ENCODE measurements at places on chromosomes 4 and X.

DNA sequence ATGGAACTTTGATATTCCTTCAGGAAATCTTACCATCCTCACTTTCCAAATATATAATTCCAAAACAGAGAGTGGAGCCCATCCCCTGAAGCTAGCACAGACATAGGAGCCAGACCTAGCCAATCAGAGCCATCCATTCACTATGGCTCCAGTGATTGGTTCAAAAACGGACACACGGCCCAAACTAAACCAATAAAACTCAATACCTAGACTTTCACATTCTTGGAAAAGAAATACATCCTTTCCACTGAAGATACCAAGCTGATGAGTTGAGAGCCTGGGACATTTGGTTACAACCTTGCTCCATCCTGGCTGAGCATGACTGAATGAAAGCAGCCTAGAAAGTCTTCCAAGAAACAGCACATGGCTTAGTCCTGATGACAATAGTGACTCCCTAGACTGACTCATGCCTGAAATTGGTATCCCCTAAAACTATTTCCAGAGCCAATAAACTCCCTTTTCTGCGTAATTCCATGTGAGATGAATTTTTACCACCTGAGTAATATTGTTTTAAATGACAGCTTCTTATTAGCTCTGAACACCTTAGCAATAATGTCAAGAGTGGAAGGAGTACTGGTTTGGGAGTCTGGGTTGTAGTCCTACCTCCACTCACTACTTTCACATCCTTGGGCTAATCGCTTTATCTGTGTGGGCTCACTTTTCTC is 189.6 kb upstream of the LNX1 start:
- DNase-seq: no peak

DNA sequence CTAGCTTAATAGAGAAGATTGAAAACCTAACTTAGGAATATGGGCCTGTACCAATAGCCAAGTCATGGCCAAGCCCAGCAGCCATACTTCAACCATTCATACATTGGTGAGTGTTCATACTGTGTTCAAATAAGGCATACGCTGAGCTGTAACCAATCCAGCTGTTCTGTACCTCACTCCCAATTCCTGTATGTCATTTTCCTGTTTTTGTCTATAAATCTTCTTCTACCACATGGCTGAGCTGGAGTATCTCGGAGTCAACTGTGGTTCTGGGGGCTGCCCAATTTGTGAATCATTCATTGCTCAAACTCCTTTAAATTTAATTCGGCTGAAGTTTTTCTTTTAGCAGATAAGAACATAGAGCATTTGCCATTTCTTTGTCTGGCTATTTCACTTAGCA is 195.3 kb upstream of the ANKRD50 start:
- no peak for DNase-seq

- DNase-seq: no peak
These were observed 370.7 kb downstream of the GRIA2 start for GRCh38 chr4:157591245-157591644.

DNA sequence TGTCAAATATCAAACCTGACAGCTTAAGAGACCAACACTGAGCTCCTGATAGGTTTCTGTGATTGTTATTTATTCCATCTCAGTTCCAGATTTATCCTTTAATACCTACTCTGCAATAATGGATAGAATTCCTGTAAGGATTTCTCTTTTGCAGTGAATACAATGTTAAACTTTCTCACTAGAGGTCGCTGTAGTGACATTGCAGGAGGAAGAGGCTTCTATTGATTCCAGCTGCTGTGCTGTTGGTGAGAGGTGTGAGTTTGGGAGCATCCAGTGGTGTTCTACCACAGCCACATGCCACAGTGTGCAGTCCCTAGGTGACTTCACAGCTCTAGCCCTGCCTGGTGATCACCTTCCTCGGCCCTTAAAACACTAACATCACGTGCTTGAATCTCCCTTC is 34.6 kb upstream of the DCAF8L2 start:
- no peak for DNase-seq

- DNase-seq: no peak
These were observed 85.6 kb downstream of the SLIT2 start for GRCh38 chr4:20337261-20337664.

- no peak for DNase-seq
These were observed 155.5 kb downstream of the INPP4B start for GRCh38 chr4:142690406-142691163.

DNA sequence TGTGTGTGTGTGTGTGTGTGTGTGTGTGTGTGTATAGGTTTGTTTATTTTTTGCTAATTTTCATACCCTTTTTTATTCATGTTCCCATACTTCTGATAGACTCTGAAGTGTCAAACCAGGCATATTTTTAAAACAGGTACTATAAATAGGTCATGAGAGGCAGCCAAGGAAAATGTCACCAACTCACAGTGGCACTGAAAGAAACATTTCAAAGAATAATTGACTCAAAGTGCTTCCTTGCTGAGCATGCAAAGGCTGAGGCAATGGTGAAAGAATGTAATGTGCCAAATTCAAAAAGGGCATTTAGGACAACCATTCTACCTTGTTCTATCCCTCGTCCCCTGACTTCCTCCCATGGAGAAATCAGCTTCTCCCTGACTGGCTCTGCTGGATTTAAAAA is 95.5 kb downstream of the EIF4E start:
- no peak for DNase-seq

DNA sequence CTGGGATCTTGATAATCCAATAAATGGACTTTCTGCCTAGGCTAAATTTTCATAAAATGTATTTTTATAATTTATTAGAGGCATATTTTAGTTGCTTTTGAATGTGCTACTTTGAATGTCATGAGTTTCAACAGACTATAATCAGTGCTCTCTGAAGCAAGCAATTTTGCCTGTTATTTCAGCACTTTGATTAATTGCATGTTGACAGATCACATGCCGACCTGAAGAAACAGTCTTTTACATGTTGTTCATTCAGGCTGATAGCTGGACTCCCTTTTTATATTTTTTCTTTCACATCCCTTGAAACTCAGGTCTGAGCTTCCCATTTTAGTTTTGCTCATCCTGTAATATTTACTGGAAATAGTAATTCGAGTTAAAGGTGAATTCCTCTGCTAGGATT is 341.0 kb downstream of the NAP1L3 start:
- no peak for DNase-seq

GRCh38 chr4:110501826-110502225 is 25.9 kb downstream of the ENPEP start:
- no peak for DNase-seq

DNA sequence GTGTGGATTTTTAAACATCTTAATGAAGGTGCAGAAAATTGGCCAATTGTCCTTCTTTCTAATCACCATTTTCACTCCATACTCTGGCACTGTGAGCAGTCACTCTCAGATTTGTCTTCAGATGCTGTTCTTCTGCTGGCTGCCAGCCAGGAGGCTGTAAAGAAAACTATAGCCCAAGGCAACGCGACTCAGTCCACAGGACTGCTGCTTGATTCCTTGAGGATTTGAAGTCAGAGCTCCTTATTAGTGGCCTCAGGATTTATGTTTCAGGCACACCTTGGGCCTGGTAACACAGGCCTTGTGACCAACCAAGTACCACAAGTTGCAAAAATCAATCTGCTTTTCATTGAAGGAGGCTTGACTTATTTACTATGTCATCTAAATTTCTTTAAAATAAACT is 342.6 kb downstream of the GPM6A start:
- no peak for DNase-seq

GRCh38 chr4:56229947-56230346 is 157.3 kb downstream of the AASDH start:
- no peak for DNase-seq

- DNase-seq: no peak
These were observed 139.9 kb downstream of the CPXCR1 start for GRCh38 chrX:88886908-88887307.

DNA sequence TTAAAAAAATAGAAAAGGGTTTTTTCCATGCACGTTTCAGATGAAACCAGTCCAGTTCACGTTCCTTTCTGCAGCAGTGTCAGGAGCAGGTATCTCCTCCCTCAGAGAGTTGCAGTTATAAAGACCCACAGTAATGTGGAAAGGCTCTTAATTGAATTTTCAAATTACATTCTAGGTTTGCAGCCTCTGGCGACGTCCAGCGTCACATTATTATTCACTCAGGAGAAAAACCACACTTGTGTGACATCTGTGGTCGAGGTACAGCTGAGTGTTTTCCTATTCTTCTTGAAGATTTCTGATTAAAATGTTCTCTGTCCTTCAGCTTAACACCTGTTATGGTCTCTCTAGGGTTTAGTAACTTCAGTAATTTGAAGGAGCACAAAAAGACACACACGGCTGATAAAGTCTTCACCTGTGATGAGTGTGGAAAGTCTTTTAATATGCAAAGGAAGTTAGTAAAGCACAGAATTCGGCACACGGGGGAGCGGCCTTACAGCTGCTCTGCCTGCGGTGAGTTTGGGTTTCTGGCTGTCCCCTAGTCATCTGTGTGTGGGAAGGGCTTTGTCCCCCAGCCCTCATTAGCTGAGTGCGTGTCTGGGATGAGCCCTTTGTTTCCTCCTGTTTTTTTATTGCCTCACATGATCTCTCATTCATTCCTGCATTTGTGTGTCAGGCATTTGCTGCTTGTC is 25.6 kb downstream of the ZBTB49 start:
- DNase-seq: no peak

DNA sequence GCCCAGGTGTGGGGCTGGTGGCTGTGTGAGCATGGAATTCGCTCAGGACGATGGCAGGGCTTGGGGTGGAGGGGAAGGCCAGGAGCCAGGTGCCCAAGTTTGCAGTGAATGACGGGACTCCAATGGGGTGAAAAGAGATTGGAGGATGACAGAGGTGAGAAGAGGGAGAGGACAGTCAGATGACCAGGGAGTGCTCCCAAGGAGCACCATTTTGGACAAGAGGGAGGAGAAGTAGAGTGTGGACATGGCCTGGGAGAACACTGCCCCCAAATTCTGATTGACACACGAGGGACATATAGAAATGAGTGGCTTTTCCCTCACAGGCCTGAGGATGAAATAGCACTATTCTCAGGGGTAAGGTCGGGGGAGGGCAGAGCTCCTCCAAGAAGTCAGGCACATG is 6.7 kb downstream of the MRFAP1 start:
- DNase-seq: no peak

DNA sequence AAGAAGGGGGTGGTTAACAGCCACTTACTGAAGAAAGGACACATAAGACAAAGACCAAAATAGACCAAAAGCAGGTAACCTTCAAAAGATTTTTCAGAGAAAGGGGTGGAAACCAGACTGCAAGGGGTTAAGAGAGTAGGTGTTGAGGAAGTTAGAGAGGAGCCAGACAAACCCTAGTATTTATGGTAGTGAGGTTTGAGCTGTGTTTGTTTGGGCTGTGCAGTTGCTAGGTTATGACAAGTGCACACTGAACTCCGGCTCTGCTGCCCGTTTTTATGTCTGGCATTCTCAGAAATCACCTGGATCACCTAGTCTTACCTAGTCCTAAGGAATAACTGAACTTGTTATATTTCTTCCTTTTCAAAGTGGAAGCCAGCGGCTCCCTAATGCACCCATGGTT is 22.9 kb upstream of the G3BP2 start:
- no peak for DNase-seq

DNA sequence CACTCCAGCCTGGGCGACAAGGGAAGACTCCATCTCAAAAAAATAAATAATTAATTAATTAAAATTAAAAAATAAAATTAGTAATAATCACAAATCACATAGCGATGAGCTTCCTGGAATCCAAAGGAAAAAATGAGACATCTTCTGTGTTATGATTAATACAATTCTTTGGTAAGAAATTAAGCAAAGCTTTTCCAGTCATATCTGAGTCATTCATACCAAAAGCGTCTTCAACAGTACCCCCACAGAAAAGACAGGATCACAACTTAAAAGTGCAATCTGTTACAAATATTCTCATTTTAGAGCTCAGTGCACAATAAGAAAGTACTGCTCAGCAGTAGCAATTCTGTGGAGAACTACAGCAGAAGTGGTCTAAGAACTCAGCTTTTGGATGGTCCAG is 168.5 kb upstream of the MXRA5 start:
- no peak for DNase-seq

- DNase-seq: no peak
These were observed 261.8 kb downstream of the MID1IP1 start for GRCh38 chrX:39063037-39063436.

DNA sequence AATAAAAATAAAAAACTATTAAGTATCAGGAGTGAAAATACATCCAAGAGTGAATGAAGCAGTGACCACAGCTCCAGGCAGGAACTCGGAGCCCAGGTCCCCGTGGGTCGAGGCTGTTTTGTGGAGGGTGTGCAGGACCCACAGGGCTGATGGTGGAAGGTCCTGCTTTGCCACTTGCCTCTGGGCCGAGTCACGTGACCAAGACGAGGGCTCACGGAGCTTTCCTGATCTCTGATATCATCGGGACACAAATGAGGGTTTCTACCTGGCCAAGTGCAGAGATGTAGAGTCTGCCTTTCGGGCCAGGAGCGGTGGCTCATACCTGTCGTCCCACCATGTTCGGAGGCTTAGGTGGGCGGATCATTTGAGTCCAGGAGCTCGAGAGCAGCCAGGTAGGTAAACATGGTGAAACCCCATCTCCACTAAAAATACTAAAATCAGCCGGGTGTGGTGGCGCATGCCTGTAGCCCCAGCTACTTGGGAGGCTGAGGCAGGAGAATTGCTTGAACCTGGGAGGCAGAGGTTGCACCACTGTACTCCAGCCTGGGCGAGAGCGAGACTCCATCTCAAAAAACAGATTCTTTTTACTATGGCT is 7.2 kb downstream of the SLC25A6 start:
- DNase-seq: no peak
